ENCODE measurements at places on chromosomes 1 and 21.

GRCh38 chr1:184409011-184409410 lies 22.2 kb downstream of the C1orf21 start:
- DNase-seq, result no peak

DNA sequence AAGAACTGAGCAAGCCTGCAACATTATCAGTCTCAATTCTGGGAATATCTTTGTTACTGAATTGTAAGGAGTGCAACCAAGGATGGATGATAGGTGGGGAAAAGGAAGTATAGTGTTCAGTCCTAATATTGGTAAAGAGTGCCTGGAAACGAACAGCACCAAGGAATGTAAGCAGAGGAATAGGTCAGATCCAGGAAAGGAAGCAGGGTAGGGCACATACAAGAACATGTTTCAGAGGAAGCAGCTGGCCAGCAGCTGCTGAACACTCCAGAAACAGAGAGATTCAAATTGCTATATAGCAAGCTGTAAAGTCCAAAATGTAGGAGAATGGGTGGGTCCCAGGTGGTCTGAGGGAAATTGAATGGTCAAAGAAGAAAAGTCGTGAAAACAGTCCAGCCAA lies 37.9 kb downstream of the CRB1 start:
- DNase-seq, result no peak

GRCh38 chr1:8847990-8848389 lies 30.5 kb downstream of the ENO1 start:
- DNase-seq, result no peak

GRCh38 chr1:48018799-48019198 lies 21.6 kb upstream of the TRABD2B start:
- no peak for DNase-seq

DNA sequence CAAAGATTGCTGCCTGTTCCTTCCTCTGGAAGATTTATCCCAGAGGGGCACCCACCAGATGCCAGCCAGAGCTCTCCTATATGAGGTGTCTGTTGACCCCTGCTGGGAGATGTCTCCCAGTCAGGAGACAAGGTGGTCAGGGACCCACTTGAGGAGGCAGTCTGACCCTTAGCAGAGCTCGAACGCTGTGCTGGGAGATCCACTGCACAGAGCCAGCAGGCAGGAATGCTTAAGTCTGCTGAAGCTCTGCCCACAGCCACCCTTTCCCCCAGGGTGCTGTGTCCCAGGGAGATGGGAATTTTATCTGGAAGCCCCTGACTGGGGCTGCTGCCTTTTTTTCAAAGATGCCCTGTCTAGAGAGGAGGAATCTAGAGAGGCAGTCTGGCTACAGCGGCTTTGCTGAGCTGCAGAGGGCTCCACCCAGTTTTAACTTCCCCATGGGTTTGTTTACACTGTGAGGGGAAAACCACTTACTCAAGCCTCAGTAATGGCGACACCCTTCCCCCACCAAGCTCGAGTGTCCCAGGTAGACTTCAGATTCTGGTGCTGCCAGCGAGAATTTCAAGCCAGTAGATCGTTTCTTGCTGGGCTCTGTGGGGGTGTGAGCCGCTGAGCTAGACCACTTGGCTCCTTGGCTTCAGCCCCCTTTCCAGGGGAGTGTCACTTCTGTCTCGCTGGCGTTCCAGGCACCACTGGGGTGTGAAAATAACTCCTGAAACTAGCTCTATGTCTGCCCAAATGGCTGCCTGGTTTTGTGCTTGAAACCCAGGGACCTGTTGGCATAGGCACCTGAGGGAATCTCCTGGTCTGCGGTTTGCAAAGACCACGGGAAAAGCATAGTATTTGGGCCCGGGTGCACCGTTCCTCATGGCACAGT lies 51.1 kb upstream of the PDC start:
- no peak for DNase-seq

- no peak for DNase-seq
Observed at GRCh38 chr1:182855911-182856310, 16.8 kb downstream of the DHX9 start.

- no peak for DNase-seq
Observed at GRCh38 chr1:245337829-245338484, 183.2 kb downstream of the KIF26B start.

DNA sequence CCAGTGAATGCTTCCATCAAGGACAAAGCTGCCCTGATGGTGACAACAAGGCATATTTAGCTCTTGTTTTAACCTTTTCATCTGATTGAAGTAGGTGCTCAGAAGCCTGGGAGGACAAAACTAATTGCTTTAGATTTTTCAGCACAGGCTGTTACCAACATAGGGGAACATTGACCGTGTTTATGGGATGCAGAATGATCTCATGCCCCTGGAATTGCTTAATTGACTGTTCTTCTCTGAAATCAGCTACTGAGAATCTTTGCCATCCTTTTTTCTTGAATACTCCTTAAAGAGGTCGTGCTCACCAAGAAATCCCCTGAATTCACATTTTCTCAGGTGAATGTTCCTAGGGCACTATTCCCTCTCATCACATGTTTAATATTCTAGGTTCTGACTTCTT lies 95.9 kb upstream of the CCDC190 start:
- DNase-seq, result no peak

DNA sequence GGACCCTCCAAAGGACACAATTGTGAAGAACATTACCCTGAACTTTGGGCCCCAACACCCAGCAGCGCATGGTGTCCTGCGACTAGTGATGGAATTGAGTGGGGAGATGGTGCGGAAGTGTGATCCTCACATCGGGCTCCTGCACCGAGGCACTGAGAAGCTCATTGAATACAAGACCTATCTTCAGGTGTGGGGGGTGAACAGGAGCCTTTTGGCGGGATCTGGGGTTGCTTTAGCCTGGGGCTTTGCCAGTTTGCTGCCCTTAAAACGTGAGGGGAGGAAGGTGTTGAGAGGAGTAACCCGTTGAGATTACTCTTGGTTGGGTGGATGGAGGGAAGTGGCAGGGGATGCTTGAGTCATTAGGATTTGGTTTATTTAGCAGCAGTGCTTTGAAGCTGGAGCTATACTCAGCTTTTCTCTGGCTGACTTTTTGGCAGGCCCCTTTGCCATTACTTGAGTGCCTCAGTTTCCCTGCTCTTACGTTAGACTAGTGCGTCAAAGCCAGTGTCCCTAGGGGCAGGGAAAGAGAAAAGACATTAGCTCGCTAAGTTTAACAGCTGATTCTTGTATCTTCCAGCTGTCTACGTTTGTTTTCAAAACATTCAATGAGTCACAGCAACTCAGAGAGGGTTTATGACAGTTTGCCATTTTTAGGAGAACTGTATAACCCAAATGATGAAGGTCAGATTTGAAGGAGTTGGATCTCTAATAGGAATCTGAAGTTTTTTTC lies 4.4 kb downstream of the NDUFS2 start:
- DNase-seq, result no peak

DNA sequence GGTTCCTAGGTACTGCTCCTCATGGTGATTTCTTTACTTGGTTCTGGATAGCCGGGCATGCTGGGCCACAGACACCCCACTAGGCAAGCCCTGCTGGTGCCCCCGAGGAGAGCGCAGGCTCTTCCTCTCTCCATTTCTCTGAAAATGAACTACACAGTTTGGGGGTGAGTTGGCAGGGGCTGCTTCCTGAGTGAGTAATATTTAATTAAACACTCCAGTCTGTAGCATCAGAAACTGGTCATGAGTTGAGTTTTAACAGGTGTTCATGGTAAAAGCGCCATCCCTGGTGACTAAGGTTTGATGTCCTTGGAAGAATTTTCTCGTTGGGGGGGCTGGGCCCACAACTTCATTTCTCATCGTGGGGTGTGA lies 1.7 kb downstream of the SPSB1 start:
- DNase-seq, result no peak

- DNase-seq, result no peak
Observed at GRCh38 chr21:18677632-18678031, 274.0 kb upstream of the TMPRSS15 start.

GRCh38 chr1:2009101-2010053 lies 5.8 kb upstream of the CFAP74 start:
- DNase-seq, result no peak

DNA sequence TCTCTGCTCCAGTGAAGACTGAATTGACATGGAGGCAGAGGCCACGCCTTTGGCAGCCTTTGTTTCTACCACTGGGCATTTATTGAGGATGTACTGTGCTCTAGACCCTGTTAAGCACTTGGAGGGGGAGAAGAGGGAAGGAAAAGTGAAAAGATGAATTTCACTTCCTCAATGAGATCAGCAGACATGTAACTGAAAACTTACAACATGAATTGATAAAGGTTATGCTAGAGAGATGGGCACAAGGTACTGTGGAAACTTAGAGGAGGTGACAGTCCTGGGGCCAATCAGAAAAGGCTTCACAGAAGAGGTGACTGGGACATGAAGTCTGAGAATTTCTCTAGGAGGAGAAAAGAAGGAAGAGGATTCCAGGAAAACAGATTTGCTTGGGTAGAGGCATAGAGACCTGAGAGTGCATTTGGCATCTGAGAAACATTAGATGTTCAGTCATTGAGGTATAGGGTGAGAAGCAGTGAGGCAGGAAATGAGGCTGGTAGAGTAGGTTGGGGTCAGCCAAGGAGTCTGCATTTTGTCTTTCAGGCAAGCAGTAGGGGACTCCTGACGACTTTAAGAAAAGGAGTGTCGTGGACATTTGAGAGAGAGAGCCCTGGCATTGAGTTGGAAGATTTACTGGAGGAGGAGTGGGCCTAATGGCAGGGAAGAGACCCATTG lies 113.0 kb downstream of the SYT2 start:
- no peak for DNase-seq

DNA sequence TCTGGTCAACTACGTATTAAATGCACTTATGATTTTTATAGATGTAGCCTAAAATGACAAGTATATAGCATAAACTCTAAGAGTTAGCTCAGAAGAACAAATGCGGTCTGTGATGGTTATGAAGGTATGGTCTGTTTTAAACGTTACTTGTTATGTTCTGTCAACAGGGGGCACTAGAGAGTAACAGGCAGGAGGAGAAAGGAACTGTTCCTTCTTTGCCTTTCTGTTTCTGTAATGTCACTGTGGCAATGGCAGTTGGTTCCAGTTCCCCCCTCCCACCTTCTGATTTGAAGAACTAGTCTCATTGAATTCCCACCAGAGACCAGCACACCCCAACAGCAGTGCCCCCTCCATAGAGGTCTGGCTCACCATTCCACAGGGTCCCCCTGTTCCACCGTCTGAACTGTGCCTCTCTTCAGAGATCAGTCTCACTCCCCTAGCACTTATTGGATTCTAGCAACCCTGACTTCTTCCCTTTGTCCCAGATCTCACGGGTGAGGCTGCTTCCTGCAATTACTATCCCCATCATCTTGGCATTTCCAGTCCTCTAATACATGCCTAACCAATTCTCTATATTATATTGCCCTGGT lies 14.0 kb downstream of the KRTAP24-1 start:
- DNase-seq, result no peak

DNA sequence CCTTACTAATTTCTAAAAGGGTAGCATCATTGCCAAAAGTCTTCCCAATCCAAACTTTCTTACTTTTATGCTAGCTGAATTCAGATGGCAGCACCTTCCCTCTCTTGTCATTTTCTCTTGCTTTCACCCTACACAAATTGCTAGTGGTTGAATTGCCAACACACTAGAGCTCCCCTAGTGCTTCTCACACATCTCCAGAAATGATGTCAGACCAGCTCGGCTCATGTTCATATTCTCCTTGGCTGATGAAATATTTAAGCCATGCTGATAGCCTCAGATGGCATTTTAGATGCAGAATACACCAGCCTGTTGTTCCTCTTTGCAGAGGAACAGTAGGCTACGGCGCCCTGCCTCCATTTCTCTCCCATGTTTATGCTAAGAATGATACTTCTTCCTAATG lies 256.9 kb downstream of the PTBP2 start:
- DNase-seq, result no peak

GRCh38 chr1:171424494-171424893 lies 60.8 kb upstream of the PRRC2C start:
- DNase-seq, result no peak

- no peak for DNase-seq
Observed at GRCh38 chr1:229150518-229150917, 120.4 kb upstream of the RAB4A start.

DNA sequence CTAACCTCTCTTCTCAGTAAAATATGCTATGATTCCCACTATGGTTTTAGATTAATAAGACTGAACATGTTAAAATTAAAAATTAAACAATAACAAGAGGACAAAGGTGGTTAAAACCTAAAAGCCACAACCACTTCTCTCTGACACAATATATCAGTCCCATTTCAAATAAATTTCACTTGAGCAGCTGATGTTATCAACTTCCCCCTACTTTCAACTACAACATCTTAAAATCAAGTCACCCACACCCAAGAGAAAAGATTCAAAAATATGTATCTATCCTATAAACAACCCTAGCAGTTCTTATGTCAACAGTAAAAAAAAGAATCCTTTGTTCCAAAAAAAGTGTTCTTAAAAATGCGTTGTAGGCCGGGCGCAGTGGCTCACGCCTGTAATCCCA lies 7.5 kb downstream of the PUM1 start:
- no peak for DNase-seq

GRCh38 chr1:87274851-87275250 lies 53.8 kb upstream of the LMO4 start:
- DNase-seq, result no peak

DNA sequence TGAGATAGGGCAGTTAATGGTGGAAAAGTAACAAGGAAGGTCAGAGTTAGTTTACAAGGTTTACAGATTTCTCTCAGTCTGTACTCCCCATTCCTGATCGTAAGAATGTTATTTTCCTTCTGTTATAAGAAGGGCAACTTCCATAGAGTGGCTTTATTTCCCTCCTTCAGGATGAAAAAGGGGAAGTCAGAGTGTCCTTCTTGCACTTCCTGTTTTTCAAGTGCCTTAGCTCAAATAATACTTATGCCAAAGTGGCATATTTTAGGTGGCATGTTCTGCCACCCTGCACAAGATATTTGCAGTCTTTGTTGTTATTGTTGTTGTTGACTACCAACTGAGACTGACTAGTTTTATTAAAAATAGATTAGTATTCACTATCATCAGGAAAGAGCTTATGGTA lies 730.7 kb upstream of the ADGRL4 start:
- no peak for DNase-seq

DNA sequence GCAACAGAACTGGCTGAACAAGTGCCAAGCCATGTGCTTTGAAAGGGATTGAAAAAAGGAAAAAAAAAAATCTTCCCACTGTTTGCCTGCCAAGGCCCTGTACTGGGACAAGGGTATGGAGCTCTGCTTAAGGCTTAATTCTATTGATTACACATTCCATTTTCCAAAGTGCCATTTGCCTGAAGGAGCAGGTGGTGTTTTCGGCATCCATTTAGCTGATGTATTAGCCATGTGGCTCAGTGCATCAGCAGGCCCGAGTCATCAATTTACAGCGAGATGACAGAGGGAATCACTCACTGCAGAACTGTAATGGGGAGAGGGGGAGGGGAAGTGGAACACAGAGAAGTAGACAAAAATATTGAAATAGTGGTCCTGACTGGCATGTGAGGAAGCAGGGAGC lies 144.2 kb upstream of the BEND5 start:
- DNase-seq, result no peak

GRCh38 chr21:16330908-16331268 lies 601.1 kb downstream of the USP25 start:
- no peak for DNase-seq
